ENCODE measurements at places on chromosomes 2 and 18.

- no peak for DNase-seq
These were observed 19.8 kb downstream of the RPRD1A start for GRCh38 chr18:36047521-36047920.

GRCh38 chr2:163044114-163044513 is 205.5 kb upstream of the KCNH7 start:
- DNase-seq, result no peak

GRCh38 chr2:54503192-54503591 is 47.1 kb downstream of the SPTBN1 start:
- DNase-seq, result peak; percentile 13

- DNase-seq, result no peak
These were observed 97.6 kb downstream of the POLE4 start for GRCh38 chr2:75055820-75056675.

DNA sequence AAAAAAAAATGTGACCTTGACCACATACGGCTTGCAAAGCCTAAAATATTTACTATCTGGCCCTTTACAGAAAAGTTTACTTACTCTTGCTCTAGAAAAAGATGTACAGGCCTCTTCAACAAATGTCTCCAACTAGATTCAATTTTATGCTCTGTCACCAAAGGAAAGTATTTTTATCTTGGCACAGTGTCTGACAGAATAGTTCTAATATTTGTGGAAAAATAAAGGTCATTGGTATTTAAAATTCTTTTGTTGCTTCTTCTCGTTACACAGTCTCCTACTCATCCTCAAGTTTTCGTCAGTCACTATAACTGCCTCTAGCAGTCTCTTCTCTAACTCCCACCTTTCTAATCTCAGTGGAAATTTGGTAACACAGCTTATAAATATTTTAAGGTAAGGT is 1.4 kb downstream of the RBKS start:
- DNase-seq, result no peak

DNA sequence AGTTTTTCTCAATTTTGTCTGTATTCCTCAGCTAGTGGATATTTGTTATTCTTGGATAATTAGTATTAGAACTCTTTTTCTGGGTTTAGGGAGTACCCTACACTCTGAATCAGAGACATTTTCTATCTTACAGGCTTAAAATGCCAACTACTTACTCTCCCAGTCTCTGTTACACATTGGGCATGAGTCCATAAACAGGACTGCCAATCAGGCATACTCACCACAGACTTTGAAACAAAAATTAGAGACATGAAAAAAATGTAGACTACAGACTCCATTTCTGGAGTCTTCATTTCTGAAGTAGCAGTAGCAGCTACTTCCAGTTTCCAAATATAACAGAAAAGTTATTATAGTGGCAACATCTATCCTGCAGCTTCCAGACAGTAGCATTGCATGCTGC is 279.7 kb downstream of the MBD5 start:
- DNase-seq, result no peak

DNA sequence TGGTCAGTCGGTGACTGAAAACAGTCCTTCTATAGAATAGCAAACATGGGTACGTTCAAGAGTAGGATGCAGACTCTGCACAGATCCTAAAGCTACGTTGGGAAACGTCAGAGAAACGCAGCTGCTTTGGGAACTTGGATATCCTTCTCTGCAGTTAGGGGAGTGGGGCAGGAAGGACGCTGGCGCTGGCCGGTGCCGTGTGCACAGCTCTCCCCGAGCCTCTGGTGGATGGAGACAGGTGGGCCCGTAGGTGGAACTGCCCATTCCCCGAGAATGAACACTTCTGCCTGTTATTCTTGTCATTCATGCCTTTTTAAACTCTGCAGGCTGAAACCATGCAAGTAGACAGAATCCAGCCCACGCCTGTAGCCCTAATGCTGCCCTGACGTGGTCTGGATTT is 91.7 kb upstream of the MBOAT2 start:
- no peak for DNase-seq

- no peak for DNase-seq
These were observed 1877.7 kb upstream of the LRRTM1 start for GRCh38 chr2:82182270-82182669.

GRCh38 chr2:84885111-84885510 is 4.2 kb upstream of the TRABD2A start:
- DNase-seq, result no peak

GRCh38 chr2:225192869-225193268 is 150.6 kb upstream of the DOCK10 start:
- DNase-seq, result no peak

- no peak for DNase-seq
These were observed 117.3 kb downstream of the CDC42EP3 start for GRCh38 chr2:37554155-37554510.

DNA sequence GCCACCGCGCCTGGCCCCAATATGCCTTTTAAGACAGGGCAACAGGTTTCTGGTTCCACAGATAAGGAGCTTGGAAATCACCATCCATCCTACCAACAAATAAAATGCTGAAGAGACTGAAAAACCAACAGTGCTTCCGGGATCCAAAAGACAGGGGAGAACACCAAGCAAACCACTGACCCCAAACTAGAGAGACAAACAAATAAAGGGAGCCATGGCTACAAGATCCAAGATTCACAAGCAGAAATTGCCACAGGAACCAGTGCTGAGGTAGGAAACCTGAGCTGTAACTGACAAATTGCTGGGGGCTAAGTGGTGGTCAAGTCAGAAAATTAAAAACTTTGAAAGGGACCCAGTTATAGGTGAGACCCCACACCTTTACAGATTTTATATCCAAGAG is 76.5 kb downstream of the ROCK2 start:
- DNase-seq, result no peak

GRCh38 chr18:59665057-59666006 is 31.9 kb downstream of the CCBE1 start:
- no peak for DNase-seq

GRCh38 chr2:211457325-211457724 is 900.9 kb downstream of the CPS1 start:
- no peak for DNase-seq

- DNase-seq, result no peak
These were observed 10.3 kb upstream of the HOXD1 start for GRCh38 chr2:176178038-176178756.

Measured in activated T-cell treated with anti-CD3 and anti-CD28 coated beads for 1 hour (primary cell).